Ovary (tissue), 10 donors: ENCODE measurements at places on chromosomes 1 and 21.

GRCh38 chr1:57874418-57874877 lies 450.6 kb upstream of the DAB1 start:
- DNase-seq = no peak

DNA sequence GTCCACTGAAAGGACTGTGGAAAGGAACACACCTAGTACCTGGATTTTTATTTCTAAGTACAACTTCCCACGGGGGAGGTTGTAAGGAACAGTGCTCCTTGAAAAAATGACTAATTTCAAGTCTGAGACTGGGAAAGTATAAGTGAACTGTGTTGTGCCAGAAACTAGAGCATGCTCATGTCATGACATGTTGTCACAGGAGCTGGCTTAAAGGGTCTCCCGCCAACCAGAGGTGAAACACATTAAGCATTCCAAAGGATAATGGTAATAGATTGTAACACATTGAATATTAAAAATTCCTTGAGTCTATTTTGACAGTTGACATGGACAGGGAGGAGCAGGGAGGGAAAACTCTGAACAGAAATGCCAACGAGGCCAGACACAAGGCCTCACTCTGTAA lies 6.3 kb downstream of the ATP2B4 start:
- no peak for DNase-seq

GRCh38 chr1:218886101-218886871 lies 287.4 kb upstream of the LYPLAL1 start:
- DNase-seq = peak; percentile 77

GRCh38 chr1:161113915-161114314 lies 3.9 kb downstream of the PFDN2 start:
- no peak for DNase-seq

GRCh38 chr1:207243442-207244408 lies 77.8 kb upstream of the CD55 start:
- no peak for DNase-seq

- no peak for DNase-seq
These were observed 26.6 kb downstream of the IL6R start for GRCh38 chr1:154431586-154432373.

DNA sequence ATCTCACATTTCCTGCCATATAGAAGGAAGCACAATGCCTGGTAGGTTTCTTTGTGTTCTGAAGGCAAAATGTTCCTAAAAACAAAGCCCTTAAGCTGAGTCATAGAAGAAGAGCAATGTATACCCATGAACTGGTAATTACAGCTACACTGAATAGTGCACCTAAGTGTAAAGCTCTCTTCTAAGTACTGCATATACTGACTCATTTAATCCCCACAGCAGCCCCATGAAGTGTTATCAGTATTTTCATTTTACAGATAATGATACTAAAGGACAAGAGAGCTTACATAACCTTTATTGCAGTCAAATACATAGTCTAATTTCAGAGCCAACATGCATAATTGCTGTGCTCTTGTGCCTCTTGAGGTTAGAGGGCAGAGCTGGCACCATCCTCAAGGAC lies 239.9 kb downstream of the DPYD start:
- no peak for DNase-seq

GRCh38 chr1:40610156-40610555 lies 55.3 kb downstream of the RIMS3 start:
- DNase-seq = no peak

- DNase-seq = no peak
These were observed 9.5 kb upstream of the PLEKHM2 start for GRCh38 chr1:15674386-15675159.

DNA sequence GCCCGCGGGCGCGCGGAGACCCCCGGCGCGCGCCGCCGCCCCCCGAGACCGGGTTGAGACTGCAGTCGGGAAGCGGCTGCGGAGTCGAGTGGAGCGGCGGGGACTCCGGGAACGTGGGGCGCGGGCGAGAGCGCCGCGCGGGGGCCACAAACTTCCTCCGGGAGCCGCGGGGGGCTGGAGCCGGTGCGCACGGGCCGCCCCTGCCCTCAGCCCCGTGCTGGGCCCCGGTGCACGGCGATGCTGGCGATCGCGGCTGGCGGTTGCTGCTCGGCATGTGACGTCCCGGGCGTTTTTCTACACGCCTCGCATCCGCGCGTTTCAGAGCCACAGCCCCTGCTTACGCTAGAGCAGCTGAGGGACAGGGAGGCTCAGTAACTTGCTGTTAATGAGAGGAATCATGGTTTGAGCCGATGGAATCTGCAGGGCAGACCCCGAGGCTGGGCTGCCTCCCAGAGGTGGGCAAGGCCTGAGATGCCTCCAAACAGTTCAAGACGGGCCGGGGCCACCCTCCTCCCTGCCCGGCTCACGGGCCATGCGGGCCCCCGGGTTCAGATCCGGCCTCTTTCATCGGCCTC lies 520 bp downstream of the TMEM201 start:
- no peak for DNase-seq

DNA sequence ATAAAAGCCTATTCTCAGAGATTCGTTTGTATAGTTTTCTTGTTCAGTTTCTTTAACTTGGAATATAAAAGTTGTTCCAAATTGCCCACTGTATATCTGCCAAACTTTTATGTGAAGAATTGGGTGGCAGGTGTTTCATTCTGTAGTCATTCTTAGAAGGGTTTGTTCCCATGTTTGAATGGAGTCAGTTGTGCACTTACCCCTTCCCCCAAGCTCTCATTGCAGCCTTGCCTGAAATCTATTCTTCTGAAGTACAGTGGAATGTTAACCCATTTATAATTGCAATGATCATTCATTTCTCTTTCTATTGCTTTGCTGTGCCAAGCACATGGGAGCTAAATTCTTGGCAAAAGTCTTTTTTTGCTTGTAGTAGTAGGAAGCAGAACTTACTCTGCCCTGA lies 375.3 kb upstream of the C1orf87 start:
- DNase-seq = no peak

- DNase-seq = no peak
These were observed 546.1 kb upstream of the ADAMTS5 start for GRCh38 chr21:27513016-27513415.
